ENCODE measurements at places on chromosomes 4 and X.

- no peak for DNase-seq
Measured at GRCh38 chr4:99841129-99841528, 24.5 kb downstream of the DAPP1 start.

DNA sequence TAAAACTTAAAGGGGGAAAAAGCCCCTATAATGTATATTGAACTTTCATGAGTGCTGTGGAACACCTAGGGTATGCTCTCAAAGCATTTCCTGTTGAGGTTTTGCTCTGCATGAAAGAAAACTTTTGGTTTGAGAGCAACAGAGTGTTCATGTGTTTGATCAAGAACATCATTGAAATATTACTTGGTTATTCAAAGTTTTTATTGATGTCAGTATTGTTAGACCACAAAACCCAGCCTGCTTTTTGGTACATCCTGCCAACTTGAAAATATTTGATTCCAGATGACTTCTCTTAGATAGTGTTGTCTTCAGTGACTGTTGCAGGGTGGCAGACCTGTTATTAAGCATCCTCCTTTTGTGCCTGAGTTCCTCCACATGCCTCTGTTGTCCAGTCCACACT, 68.0 kb downstream of the N4BP2 start:
- no peak for DNase-seq

GRCh38 chrX:44874420-44875184, 1.6 kb downstream of the KDM6A start:
- DNase-seq = peak; percentile 48

- DNase-seq = no peak
Measured at GRCh38 chr4:168540503-168541265, 43.8 kb downstream of the PALLD start.

DNA sequence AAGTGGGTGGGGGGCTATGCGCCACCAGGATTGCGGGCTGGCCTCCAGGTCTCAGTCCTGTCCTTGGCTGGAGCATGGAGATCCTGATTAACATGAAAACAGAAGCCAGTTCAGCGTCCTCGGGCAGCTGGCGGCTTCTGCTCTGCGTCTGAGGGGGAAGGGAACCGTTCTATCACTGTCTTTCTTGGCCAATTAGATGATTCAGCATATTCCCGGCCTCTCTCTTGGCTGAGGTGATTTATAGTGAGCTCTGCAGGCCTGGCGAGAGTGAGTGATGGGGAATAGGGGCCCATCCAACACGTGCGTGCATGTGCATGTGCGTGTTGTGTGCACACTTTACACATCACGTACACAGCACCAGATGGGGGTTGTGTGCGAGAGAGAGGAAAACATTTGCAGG, 145.8 kb upstream of the ATP6AP2 start:
- DNase-seq = no peak

DNA sequence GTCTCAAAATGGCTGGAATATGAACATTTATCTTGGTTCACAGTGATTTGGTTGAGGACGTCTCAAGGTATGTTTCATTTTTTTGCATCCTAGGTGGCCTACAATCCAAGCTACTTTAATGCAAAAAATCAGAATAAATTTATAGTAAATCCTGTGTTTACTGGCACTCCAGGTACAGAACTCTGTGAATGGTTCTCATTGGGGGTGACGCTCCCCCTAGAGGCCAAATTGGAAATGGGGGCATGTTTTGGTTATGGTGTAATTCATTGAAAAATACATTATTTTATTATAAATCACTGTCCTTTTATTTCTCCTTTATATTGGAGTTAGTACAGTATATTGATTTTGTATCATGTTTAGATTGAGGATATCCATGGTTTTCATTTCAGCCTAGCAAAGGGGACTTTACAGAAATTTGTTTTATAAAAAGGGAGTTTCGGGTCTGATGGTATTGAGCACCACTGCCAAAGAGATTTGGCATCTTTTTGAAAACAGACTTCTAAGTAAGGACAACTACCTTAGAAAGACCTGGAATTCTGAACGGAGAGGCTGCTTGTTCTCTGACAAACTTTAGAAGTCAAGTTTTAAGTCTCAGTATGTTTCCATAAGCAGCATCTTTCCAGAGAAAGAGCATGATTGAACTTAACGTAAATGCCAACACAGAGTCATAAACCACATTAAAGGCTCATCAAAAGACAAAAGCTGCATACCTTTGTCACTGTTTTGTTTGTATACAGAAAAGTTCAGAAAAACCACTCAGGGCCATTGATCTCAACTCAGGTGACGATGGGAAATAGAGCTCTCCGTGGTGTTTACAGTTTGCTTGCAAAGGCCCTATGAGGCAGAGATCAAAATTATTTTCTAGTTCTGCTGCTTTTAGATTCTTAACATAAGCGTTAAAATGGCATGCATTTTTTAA, 19.4 kb downstream of the MTM1 start:
- DNase-seq = peak; percentile 44

DNA sequence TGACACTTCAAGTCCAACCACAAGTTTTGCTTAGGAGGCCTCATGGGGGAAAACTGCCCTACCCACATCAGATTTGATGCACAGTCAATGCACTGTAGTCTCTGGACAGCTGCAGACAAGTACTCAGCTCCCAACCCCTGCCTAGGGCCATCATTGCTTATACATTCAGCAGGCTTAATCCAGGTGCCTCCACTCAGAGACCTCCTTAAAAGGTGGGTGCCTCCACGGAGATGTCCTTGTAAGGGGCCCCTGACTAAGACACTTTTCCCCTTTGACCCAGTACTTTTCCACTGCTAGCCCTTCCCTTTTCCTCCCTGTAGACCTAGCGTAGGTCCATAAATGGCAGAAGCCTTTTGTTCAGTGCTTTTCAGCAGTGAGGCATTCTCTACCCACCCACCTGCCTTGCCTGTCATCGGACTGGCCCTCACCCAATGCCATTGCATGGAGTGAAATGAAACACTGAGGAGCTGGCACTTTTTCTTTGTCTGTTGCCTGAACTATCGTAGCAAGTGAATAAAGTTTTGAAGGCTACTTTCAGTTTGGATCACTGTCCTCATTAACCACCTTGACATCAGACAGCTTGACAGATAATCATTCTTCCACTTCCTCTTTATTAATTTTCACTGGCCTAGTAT, 23.8 kb upstream of the PLK4 start:
- no peak for DNase-seq

Data from stimulated activated CD4-positive, alpha-beta T cell treated with anti-CD3 and anti-CD28 coated beads, Interleukin-15, amount 100 ng/mL, for 24 hours (primary cell).